Stimulated activated effector memory CD8-positive, alpha-beta T cell treated with anti-CD3 and anti-CD28 coated beads, Interleukin-12 subunit alpha, Interleukin-12 subunit beta, amount 100 ng/mL, for 72 hours (primary cell): ENCODE measurements at places on chromosomes 1 and 21.

DNA sequence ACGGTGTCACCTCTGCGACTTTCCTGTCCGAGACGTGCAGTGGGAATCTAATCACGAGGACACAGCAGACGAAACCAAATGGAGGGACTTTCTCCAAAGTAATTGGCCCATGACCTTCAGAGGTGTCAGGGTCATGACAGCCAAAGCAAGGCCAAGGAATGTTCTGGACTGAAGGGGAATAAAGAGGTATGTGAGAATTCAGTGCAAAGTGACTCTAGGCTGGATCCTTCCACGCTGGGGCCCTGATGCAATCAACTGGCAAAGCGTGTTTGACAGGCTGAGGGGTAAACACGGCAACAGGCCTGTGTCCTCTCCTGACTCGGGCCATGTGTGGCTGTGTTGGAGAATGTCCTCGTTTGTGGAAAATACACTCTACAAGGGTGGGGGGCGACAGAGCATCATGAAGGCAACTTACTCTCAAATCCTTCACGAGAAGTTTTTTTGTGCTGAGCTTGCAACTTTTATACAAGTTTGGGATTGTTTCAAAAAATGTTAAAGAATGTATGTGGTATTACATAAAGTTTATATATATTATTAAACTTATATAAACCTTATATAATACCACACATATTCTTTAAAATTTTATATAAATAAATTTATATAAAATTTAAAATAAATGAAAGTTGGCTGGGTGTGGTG lies 1.7 kb downstream of the CFAP74 start:
- DNase-seq, result no peak

DNA sequence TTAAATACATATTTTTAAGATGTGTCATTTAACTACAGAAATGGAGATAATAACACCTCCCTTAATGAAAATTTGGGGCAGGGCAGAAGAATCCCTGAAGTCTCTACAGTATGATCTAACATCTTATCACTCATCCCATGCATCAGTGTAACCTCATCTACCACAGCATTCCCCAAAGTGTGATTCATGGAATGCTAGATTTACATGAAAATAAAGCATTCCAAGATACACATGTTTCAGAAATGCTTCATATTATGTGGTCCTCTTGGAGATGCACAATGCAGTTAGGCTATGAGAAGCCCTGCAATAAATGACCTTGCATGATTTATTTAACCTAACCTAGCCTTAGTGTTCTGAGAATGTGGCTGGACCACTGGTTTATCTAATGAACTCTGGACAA lies 166.9 kb upstream of the SYT6 start:
- DNase-seq, result no peak

DNA sequence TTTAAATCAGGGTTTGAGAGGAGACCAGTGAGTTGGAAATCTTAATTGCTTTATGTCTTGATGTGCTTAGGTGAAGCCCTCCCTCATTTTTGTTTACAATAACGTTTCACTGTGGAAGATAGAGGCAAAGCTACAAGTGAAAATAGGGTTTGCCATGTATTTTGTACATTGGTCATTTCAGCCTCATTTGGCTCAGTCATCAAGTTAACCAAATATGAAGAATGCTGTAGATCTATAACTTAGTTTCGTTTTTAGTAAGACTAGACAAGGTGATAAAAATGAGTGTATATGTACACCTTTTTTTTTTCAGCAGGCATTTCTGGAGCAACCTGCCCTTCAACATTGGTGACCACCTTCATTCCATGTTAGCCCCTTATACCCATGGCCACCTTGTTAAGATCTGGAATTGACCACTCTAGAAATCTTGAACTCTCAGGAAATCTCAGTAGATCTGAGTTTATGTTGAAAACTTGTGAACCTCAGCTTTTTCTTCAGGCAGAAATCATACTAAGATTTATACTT lies 2.9 kb downstream of the NFYC start:
- DNase-seq, result no peak

DNA sequence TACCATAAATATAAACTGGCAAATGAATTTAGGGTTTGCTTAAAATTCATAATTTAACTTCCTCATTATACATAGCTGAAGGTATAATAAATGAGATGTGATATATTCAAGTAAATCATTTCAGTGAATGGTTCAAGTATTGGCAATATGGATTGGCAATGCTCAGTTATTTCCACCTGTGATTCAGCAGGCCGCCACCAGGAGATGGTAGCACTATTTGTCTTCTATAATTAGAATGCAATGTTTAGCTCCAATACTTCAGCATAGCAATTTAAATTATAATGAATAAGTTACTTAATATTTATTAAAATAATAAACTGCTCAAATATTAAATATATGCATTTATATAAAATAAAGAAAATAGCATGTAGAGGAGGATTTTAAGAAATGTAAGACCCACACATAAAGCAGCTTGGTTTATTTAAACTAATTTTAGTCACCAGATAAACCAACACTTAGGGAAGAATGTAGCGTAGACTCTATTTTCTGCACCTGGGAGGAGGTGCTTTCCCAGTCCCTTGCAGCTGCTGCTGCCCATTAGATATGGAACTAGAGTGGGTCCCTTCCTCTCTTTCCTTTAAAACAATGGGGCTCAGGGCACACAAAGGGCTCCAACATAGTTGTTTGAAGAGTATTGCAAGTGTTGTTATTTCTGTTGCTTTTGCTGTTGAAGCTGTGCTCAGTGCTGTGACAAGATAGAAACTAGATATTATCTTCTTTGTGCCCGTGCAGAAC lies 62.1 kb downstream of the PLPPR4 start:
- DNase-seq, result no peak

DNA sequence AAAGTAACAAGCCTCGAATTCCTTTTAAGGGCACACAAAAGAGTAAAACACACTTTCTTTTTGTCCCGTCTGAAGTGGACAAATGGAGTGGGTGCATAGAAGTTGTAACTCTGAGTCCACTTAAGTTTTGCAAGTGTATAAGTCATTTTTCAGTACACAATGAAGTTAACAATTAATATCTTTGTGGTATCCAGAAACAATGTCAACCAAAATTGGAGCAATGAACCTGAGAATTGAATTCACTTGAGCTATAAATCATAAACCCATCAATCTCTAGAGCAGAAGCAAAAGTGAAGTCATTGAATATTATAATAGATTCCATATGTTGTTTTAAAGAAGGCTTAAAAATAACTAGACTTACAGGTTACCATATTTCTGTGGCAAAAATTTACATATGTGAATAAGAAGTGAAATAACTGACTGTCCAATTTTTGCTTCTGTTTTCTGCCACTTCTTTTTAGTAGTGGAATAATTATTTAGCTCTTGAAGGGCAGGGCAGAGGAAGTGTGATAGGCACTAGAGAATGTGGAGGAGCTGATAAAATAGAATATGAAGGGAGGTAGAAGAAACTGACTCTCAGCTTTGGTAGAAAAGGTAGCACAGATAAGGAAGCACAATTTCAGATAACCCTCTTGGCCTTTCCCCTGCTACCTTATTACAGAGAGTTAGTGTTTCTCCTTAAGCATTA lies 73.9 kb upstream of the RGL1 start:
- no peak for DNase-seq

DNA sequence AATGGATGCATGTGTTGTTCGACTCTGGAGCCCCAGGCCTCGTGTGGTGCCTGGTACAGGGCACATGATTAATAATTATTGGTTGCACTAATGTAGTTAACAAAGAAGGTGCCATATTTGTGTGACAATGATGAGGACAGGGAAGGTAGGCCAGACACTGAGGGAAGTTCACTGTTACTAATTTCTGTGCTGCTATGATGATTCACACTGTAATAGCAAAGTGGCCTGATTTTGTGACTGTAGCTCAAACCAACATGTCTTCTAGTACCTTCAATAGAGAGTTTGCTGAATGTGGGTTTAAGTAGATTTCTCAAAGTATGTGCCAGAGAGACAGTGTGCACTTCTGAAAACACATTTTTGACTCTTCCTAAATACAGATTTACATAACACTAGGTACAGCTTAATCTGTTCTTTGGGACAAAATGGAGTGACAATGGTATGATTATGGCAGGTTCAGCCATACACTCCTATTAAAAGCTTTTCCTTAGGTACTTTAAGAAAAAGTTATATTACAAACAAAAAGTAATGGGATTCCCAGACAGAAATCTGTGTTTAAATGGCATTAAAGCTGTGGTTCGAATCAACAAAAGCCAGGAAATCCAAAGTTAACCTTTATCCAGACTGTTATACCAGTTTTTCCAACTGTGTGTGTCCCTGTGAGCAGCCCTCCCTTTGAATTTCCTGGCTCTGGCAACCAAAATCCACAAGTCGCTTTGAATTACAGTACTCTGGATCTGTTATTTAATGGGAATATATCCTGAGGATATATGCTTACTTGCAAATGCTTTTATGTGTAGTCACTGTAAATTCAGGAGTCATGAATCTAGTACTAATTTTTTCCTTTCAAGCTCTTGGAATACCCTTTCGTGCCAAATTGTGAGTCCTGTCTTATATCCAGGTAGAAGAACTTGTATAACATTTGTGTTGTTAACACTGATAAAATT lies 277.1 kb upstream of the SGIP1 start:
- DNase-seq, result no peak
